SJSA1 (cell line): ENCODE measurements at places on chromosomes 3 and 15.
A peak's percentile ranks its signal among the peaks of the same experiment; 100 is the strongest.

DNA sequence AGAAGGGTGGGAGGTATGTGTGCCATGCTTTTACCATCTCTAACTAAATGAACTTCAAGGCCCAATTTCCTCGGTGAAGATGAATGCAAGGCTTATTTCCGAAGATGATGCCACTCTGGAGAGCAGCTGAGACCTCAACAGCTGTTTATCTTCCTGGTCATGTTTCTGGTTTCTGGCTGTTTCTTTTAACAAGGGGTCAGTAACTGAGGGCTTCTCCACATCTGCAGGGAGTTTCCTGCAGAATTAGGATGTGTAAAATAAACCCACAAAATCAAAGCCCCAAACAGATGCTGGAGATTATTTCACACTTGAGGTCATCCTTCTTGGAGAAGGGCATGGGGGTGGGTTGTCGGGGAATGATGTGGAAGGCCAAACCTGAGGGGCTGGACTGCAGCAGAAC, 220.3 kb downstream of the THSD4 start:
- DNase-seq, result no peak

DNA sequence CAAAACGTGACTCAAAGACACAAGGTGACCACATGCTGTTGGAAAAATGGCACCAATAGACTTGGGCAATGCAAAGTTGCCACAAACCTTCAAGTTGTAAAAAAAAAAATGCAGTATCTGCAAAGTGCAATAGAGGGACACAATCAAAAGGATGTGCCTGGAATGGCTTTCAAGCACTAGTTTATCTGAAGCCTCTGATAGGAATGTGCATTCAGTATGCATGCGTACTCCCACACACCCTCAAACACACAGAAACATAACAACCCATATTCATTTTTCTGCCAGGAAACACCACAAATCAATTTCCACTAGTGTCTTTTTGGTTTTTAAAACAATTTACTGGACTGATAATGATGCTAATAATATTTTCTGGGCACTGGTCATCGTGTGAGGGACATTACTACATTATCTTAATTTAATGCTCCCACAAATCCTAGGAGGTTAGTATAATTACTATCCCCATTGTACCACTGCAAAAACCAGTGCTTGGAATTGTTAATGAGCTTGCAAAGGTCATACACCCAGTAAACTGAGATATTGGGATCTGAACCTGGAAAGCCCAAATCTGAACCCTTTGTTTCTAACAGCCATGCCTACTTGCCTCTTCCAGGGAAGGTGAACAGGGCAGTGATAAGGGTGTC, 298.7 kb downstream of the MAGI1 start:
- DNase-seq, result no peak

DNA sequence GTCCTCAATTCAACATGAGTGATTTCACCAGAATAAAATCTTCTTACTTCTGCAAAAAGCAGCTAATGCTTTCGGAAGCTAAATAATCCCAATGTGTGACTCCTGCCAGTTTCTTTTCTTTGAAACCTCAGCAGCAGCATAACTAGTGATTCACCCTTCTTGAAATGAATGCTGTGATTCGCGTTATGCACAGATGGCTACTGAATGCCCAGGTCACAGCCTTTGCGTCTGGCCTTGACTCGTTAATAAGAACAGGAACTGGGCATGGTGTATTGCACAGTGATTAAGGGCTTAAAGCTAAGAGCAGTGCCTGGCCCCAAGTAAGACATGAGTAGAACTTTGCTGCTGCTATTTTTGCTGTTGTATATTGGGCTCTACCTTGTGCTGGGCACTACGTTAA, 19.0 kb downstream of the CGNL1 start:
- peak; percentile 68 for DNase-seq

- DNase-seq, result no peak
These were observed 214.5 kb upstream of the HES1 start for GRCh38 chr3:193921465-193921864.
